ENCODE measurements at places on chromosomes 6 and 20. TPM values are rescaled to one million over a fixed set of nuclear protein-coding genes. Genes with fewer than 3 reads are reported as not detected.

DNA sequence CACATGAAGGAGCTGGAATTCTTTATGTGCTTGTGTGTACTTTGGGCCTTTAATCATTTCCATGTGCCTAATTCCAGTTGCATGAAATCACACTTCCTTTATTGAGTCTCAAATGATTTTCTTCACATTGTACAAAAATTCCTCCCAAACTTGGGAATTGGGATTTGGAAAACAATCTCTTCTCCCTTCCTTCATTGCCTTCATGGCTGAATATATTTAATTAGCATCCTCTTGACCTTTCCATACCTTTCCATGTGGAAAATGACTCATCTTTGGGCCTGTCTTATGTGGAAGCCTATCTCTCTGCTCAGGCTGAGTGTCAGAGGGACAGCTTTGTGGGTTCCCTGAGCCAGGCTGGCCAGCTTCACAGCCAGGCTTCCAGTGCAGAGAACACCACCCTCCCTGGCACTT, 33.0 kb upstream of the CDH4 start:
- H3K4me3 ChIP-seq = no peak overlapping the region
- peaks cover 6% of the 10 kb centered on the region for H3K27me3 ChIP-seq
- no peaks in the 10 kb centered on the region for H3K36me3 ChIP-seq
- no peak for DNase-seq

GRCh38 chr6:98241630-98242029, 592.7 kb upstream of the POU3F2 start:
- DNase-seq = no peak
- no peak overlapping the region for H3K4me3 ChIP-seq
- no peak overlapping the region for H3K27ac ChIP-seq
- no peaks in the 10 kb centered on the region for H3K27me3 ChIP-seq

DNA sequence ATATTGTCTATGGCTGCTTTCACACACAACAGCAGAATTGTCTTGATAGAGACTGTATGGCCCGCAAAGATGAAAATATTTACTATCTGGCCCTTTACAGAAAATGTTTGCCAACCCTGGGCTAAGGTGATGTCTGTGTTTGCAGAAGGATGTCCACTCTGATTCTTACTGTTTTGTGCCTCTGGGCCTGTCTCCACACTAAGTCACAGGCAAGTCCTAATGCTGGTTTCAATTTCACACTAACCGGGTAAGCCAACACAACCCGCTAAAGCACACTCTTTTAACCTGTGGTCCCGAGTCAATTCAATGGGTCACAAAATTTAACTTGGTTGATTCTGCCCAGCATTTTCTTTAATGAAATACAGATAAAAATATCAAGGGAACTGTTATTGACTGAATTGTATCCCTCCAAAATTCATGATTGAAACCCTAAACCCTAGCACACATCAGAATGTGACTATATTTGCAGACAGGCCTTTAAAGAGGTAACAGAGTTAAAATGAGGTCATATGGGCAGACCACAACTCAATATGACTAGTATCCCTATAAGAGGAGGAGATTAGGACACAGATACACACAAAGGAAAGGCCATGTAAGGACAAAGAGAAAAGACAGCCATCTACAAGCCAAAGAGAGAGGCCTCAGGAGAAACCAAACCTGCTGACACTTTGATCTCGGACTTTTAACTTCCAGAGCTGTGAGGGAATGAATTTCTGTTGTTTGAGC, 78.4 kb downstream of the FYN start:
- no peak for DNase-seq
- H3K4me1 ChIP-seq = no peaks in the 10 kb centered on the region
- H3K27me3 ChIP-seq = no peaks in the 10 kb centered on the region
- H3K36me3 ChIP-seq = no peaks in the 10 kb centered on the region
- H3K4me3 ChIP-seq = no peak overlapping the region

- H3K27ac ChIP-seq = no peak overlapping the region
- H3K36me3 ChIP-seq = no peaks in the 10 kb centered on the region
- DNase-seq = no peak
- H3K4me1 ChIP-seq = no peaks in the 10 kb centered on the region
- H3K4me3 ChIP-seq = no peak overlapping the region
Observed at GRCh38 chr6:15929685-15930084, 199.2 kb upstream of the MYLIP start.

DNA sequence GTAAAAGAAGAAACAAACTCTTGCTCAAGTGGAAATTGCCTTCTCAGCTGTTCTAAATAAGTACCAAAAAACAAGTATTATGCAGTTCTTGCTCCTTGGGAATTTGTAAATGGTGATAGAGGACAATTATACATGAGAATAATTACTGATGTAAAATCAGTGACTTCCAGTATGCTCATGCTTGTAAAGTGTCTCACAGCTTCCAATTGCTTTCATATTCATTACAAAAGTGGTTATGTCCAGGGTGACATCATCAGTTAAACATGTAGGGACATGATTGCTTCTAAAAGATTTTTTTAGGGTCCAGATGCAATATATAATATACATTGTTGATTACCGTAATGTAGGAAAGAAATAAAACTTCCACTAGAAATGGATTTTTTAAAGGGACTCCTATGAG, 122.8 kb upstream of the B3GAT2 start:
- no peak for DNase-seq
- H3K27ac ChIP-seq = no peak overlapping the region
- H3K27me3 ChIP-seq = no peaks in the 10 kb centered on the region
- H3K4me1 ChIP-seq = no peaks in the 10 kb centered on the region
- no peaks in the 10 kb centered on the region for H3K36me3 ChIP-seq
- no peak overlapping the region for H3K4me3 ChIP-seq

Gene SMLR1
- 48.7 TPM for polyA plus RNA-seq

Gene GINS1
- 8.9 TPM for polyA plus RNA-seq

Gene MATN4
- not detected for polyA plus RNA-seq

Measured in large intestine (tissue), 12 donors.